NCI-H2227 treated with DMSO at 0.1 percent for 48 hours (cell line): ENCODE measurements at places on chromosomes 2 and 18.

DNA sequence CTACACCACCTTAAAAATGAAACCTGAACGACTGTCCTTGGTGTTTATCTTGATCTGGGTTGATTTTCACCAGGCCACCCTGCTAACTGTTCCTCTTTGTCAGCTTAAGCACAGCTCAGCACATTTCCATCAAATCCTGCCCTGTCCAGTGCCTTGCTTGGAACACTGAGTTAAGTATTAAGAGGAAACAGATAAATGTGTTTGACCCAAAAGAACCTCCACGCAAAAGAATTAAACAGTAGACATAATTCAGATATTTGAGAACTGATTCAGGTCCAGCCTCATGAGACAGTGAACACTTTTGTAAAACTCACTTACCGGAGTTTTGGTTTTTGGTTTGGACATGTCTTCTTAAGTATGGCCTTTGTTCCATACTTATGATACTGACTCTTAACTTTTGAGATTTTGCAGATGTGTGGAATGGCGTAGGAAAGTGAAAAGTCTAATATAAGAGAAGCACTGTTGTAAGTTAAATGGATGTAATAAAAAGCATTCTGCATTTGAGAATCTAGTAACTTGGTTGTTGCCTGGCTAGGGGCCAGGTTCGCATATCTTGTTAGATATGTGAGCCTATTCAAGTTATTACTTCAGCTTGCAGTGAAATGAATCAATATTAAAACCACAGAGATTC is 88.9 kb upstream of the SERPINE2 start:
- DNase-seq, result no peak

DNA sequence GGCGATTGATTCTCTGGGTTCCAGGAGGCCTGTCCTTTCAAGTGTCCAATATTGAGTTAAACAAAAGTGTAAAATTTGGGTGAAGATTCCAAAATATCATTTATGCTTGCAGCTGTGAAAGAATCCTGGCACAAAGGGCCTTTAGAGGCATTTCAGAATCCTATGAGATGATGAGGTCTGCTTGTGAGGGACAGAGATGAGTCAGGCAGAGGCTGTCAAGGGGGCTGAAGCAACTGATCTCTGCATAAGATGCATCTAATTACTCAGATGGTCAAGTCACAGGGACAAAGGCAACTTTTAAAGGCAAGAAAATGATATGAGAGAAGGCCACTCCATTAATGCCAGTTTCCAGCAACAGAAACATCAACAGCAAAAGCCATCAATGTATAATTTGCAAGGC is 78.8 kb downstream of the FHOD3 start:
- DNase-seq, result no peak

DNA sequence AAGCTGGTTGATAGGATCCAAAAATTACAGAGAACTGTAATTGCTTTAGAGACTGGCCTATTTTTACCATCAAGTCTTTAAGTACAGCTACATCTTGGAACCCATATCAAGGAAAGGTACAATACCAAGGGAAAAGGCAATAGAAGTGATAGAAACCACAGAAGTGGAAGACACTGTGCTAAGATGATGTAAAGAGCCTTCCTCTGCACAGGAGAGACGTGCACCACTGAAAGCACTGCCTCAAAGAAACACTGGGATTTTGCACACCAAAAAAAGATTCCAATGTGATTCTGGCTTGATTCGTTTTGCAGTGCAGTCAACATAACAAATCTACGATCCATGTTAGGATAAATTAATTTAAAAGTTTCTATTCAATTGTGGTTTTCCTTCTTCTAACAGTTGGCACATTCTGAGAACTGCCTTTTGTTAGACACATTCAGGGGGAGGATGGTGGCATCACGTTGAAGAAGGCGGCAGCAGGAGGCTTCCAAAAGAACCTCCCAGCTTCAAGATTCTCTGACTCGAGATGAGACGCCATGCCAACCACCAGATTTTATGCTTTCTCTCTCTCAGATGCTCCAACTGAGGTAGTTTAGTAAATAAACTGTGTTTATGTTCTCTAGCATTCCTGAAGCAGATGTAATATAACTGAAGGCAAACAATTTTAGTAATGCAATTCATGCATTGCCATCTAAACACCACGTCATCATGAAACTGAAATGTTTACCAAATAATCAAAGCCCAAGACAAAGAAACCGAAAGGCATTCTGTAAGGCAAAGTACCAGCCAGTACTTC is 102.9 kb downstream of the BCL2 start:
- no peak for DNase-seq

DNA sequence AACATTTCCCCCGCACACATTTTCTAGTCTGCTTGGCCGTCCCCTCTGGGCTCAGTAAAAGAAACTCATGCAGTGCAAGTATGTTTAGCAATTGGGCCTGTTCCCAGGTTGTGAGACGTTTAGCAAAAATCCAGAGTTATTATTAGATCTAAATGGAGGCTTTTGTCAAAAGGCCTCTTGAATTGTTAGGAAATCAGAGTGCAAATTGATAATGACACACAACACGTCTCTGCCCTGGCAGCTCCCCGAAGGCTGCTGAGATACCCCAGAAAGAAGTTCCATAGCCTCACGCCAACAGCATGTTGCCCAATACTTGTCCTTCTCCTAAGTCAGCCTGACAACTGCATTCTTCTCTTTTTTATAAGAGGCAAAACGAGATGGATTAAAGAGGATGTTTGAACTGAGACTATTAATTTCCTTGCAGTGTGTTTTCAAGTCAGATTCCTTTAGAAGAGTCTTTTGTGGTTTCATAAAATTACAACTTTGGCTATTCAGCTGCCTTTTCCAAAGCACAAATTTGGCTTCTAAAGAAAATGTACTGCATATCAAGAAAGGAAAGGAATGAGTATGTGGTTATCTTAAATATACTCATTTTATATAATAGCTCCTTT is 202.2 kb downstream of the TRIB2 start:
- DNase-seq, result peak; percentile 41

DNA sequence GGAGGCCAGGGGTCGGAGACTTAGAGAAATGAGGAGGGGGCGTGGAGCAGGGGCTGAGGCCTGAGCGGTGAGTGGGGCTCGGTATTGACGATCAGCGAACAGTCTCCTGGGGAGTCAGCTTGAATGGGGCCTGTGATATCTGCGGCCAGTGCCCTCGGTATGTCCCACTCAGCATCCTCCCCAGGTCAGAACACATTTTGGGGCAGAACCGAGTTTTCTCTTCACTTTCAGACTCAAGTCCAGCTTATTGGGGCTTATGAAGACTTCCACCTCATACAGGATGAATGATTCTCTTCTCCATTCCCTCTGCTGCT is 82.6 kb downstream of the RRM2 start:
- DNase-seq, result no peak

- no peak for DNase-seq
Measured at GRCh38 chr18:46518438-46518837, 138.6 kb downstream of the LOXHD1 start.

- no peak for DNase-seq
Measured at GRCh38 chr2:218717262-218717661, 6.6 kb downstream of the TTLL4 start.

GRCh38 chr18:51398104-51398503 is 200.6 kb upstream of the MEX3C start:
- no peak for DNase-seq

DNA sequence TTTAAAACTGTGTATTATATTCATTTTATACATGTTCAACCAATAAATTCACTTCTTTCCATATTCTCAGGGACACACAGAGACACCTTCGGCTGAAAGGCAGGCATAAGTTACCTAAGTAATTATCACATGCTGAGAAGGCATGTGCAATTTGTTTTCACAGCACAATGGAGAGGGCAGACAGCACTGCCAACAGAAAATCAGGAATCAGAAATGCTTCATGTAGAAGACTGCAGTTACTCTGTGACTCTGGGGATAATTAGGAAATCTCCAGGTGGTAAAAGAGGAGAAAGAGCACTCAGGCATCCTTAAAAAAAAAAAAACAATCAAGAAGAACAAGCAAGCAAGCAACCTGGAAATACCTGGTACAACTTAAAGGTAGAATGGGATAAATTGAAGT is 49.3 kb downstream of the DSEL start:
- peak; percentile 65 for DNase-seq

DNA sequence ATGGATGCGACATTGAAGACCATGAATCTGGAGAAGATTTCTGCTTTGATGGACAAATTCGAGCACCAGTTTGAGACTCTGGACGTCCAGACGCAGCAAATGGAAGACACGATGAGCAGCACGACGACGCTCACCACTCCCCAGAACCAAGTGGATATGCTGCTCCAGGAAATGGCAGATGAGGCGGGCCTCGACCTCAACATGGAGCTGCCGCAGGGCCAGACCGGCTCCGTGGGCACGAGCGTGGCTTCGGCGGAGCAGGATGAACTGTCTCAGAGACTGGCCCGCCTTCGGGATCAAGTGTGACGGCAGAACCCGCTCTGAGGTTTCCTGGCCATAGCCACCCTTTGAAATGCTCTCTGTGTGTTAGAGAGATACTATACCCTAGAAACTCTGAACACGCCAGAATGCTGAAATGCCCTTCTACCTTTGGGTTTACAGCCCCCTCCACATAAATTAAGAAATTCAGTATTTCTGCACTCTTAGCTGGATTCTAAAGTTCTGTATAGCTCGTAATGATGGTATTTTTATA is 659 bp downstream of the CHMP1B start:
- DNase-seq, result no peak

GRCh38 chr18:55300936-55301531 is 287.0 kb downstream of the TCF4 start:
- DNase-seq, result peak; percentile 83
